Left kidney (tissue), 8 donors: ENCODE measurements at places on chromosomes 2 and 18.

DNA sequence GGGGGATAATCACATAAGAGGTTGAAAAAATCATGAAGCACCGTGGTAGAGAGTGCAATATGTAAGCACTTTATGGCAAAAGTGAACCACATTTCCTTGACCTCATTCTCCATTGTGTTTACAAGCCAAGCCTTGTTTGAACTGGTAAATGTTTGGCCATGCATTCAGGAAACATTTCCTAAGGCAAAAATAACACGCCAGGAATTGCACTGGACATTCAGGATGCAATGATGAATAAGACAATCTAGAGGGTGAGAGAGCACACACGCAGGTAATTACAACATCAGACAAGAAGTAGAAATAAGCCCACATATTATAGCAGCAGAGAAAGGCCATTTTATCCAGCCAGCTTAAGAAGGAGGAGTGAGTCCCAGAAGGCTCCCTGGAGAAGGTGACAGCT is 218.0 kb upstream of the OSR1 start:
- no peak for DNase-seq

- no peak for DNase-seq
Measured at GRCh38 chr2:32969444-32970162, 22.9 kb downstream of the LTBP1 start.

GRCh38 chr2:219997341-219997851 is 370.0 kb downstream of the SLC4A3 start:
- peak; percentile 88 for DNase-seq

DNA sequence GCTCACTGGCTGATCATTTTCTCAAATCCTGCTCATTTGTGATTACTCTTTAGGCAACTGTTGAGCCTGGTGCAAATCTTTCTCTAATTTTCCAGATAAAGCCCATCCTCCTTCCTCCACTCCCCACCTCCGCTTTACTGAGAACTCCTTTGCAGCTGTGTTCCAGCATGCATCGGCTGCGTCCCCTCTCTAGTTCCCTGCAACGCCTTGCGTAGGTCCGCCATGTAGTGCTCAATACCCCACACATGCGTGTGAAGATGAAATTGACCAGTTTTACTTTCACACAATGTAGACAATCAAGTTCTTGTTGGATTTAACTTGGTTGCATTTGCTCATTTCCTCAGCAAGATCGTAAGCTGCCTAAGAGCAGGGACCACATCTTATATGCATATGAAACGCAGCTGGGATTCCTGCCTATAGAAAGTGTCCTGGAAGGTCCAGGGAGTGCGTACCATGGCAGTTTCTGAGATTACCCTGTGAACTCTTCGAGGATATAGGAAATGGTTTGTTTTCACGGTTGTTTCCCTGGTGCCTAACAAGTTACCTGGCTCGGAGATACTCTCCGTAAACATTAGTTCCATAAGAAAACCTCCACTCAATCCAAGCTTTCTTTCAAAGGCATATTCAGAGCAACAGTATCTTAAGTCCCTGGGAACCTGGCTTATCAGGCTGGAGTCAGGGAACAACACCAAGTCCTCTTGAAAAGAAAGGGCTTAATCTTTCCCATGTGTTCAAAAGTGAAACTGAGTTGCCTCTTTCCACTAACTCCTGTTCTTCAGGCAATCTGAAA is 766.4 kb upstream of the ID2 start:
- DNase-seq = no peak

GRCh38 chr18:59570796-59571195 is 126.4 kb downstream of the CCBE1 start:
- DNase-seq = no peak

- no peak for DNase-seq
Measured at GRCh38 chr18:79677221-79677620, 2.4 kb upstream of the CTDP1 start.
